ENCODE measurements at places on chromosomes 6 and 20.

DNA sequence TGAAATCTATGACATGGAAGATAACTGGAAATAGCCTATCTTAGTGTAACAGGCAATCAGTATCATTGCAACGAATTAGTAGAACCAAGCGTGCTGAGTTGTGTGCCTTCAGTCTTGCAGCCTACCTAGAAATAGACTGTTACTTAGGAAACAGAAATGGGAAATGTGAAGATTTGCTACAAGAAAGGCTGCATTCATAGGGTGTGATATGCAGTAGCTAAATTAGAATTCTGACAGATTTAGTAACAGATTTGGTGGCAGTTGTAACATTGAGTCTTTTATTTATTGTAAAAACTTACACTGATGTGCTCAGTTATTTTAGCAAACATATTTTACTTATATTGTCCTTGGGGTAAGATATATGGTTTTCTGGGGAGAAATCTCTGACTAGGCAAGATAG lies 56.2 kb downstream of the MAP7 start:
- DNase-seq: no peak

GRCh38 chr6:44224029-44224964 lies 902 bp downstream of the SLC29A1 start:
- DNase-seq: peak; percentile 28

- DNase-seq: peak; percentile 41
Measured at GRCh38 chr6:22221211-22221610, 75.6 kb downstream of the PRL start.

GRCh38 chr6:154229786-154230185 lies 126.8 kb downstream of the IPCEF1 start:
- no peak for DNase-seq

DNA sequence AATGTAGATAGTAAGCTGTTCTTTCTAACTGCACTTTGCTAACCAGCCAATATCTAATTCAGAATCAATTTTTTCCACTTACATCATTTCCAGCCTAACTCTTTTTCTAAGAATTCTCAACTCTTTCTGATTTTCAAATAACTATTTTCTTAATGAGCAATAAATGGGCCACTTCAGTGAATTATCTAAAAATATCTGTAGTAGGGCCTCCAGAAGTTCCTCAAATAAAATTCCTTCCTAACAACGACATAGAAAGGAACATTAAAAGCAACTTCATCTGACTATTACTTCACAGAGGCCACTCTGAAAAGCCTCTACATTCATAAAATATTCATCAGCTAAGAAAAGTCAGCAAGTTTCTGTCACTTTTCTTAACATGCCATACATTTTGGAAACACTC lies 4.8 kb downstream of the COL12A1 start:
- no peak for DNase-seq

DNA sequence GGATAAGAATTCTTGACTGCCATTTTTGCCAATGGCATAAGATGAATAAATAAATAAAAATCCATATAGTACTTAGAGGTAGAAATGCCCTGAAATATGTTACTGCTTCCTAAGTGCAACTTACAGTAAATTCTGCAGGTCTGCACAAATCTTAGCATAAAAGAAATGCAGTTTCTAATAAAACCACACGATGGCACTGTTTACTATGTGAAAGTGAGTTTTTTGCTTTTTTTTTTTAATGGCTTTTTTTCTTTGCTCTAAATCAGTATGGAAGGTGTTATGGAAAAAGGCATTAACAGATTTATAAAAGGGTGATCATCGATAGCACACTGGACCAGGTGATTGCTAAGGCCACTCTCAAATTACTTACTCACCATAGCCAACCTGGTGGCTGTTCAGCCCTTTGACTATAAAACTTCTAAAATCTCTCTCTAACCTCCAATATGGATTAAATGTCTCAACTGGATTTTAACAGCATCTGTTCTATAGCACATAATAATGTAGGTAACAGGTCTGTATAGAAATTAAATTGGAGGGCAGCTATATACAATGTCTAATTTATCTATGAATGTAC lies 45.8 kb downstream of the AHI1 start:
- DNase-seq: peak; percentile 64

GRCh38 chr6:45898941-45899682 lies 116.5 kb downstream of the CLIC5 start:
- DNase-seq: no peak

DNA sequence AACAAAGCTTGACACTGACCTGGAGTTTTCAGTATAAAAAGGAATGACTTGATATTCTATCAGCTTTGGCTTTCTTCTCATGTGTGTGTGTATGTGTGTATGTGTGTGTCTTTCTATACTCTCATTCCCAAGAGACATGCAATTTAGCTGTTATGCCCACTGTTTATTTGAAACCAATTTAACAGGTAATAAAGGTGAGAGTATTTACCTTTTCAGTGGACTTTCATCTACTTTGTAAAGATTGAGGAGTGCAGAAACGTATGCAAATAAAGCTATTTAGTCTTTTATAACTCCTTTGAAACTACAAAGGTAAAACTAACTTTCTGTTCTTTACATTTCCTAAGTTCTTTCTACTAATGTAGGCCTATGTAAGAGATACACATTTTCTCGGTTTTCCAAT lies 103.5 kb upstream of the HS3ST5 start:
- DNase-seq: no peak

DNA sequence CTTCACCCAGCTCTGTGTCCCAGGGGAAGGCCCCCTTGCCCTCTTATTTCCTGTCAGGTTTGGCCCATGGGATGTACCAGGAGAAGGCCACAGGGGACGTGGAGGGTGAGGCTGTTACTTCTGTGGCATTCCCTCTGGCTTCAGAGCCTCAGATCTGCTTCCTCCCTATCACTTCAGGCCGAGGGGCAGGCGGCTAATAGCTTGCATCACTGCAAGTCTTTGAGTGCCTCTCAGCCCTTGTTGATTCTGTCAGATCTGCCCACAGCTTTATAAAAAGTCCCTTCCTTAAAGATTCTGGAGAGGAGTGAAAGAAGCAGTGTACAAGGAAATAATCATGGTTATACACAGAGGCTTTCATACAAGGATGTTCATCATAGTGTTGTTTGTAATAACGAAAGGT lies 86.9 kb downstream of the LRFN2 start:
- DNase-seq: no peak

GRCh38 chr6:168157272-168158212 lies 78.5 kb upstream of the FRMD1 start:
- peak; percentile 70 for DNase-seq

DNA sequence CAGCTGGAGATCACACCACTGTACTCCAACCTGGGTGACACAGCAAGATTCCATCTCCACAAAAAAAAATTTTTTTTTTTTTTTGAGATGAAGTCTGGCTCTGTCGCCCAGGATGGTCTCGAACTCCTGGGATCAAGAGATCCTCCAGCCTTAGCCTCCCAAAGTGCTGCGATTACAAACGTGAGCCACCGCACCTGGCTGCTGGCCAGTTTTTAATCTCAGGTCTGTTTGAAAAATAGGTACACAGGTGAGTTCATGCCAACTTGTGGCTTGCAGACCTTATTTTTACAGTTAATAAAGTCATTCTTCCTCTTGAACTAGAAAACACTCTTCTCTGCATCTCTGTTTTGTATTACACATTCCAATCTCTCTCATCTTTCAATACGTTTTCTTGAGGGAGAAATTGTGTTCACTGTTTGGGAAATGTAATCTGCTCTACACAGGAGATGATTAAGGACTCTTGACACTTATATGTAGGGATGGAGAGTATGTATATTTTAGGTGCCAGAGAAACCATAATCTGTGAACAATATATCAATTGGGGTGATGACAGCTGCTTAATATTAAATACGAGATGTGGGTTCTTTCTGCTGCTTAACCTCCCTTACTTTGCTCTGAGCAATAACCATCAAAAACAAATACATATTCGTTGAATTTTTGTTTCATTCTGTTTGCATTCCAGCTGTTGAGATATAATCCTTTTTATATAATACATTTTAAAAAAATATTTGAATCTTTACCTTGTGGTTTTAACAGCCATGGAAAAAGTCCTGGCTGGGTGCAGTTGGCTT lies 17.7 kb upstream of the RIPOR3 start:
- no peak for DNase-seq

GRCh38 chr20:63206878-63207277 lies 9.1 kb downstream of the YTHDF1 start:
- peak; percentile 87 for DNase-seq

GRCh38 chr6:36906539-36907325 lies 21.0 kb downstream of the C6orf89 start:
- peak; percentile 51 for DNase-seq

DNA sequence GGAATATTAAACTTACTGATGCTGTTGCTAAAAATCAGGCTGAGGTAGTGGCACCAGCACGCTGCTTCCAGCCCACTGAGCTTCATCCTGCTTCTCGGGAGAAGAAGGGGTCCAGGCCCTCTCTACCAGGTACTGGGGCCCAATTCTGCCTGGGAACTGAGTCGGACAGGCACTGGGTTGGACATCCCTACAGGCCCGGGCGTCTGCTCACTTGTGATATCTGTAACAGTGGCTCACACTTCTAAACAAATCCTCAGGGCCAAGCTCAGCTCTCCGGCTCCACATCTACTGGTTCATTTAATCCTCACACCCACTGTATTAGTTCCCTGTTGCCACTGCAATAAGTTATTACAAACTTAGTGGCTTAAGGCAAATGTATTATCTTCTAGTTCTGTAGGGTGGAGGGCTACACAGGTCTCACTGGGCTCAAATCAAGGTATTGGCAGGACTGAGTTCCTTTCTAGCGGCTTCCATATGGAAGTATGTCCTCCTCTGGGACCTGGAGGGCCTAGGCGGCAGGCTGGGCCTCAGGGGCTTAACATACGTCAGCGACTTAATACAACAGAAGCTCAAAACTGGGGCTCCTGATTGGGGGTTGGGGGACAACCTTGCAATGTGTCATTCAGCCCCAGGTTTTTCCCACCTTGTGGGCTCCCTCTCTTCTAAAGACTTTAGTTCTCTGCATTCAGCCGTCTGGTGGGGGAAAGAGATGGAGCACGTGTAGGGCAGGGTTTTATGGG lies 1.6 kb upstream of the KCNK15 start:
- DNase-seq: no peak

DNA sequence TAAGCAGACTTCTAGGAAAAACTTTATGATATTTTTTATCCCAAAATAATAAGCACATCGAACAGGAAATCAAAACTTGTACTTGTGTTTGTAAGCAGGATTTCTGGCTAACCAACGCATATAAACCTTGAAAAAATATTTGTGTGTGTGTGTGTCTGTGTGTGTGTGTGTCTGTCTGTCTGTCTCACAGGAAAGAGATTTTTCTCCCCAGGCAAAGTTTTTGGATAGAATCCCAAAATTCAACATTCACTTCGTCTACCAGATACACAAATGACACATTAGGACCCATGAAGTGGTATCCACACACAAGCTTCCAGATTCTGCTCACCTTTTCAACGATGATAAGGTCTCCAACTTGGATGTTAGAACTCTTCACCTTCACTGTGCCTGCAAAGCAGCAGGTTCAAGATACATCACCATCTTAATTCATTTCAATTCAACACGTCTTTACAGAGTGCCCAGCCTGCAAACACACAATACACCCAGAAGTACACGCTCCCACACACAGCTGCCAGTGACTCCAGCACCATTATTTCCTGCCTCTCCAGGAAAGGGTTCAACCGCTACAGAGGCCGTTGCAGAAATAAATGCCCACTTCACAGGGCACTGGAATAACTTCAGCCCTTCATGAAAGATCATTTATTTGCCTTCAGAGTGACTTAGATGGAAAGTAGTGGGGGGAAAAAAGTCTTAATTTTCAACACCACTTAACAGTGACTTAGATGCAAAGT lies 70.9 kb downstream of the ATP9A start:
- DNase-seq: peak; percentile 20

- DNase-seq: no peak
Measured at GRCh38 chr6:130516604-130517003, 150.8 kb downstream of the TMEM200A start.

DNA sequence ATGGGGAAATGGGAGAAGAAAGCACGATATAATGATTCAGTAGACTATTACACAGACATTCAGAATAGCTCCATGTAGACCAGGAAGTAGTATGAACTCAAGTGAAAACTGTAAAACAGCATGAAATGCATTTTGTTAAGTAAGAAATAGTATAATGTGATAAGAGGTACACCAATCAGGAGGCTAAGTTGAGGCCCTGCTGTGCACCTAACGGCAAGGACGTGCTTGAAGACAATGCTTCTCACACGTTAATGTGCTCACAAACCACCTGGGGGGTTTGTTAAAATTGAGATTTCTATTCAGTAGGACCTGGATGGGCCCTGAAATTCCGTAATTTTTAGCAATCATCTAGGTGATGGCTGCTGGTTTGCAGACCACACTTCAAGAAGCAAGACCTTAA lies 178.9 kb upstream of the SULF2 start:
- no peak for DNase-seq

DNA sequence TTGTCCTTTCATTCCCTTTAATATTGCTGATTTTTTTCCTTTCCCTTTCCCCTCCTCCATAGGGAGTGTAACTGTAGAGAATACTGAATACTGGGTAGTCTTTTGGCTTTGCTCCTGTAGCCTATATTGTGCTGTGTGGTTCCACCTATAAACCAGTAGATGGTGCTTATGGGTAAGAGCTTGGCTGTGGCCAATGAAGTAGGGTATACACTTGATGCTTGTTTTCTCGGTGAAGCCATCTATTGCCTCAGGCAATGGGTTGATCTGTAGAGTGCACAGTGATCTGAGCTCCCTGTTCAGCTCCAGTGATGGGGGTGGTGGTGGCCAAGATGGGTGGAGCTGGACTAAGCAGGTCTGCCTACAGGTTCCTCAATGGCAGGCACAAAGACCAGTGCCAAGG lies 203.3 kb upstream of the IMPG1 start:
- no peak for DNase-seq

GRCh38 chr20:59007665-59008511 lies 834 bp upstream of the CTSZ start:
- no peak for DNase-seq

DNA sequence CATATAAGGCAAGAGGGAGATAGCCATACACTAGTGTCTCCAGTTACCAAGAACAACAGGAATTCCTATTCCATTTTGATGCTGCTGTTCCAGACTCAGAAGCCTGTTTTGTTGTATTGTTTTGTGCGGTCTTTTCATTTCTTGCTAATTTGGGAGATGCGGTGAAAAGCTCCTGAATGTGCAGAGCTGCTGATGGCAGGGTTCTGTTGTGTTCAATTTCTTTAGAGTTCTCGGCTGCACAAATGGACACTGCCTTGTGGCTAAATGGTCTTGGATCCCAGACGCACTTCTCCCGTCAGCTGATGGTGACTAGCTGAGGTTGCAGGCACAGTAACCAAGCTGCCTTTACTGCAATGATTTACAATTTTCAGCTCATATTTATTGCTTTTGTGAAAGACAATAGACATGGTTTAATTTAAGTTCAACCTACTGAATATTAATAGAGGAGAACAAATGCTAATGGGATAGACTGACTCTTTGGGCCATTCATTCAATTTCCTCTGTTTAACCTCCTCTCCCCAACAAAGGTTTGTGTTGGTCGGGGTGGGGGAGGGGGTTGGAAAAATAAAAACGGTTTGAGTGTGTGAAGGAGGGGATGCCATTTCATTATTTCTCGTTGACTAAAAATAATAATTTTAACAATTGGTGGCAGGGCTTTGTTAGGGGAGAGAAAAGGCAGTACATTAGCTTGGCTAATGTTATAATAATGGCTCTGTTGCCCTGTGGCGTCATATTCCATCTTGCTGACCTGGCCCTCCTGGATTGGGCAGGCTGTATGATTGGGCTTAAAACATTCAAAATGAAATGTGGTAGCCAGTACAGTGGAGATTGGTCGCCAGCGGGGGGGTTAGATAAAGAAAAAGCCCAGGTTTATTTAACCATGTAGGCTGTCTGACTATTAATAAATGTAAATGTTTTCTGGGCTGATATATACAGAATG lies 159.5 kb downstream of the JARID2 start:
- DNase-seq: no peak

GRCh38 chr6:115415378-115415777 lies 645.3 kb downstream of the FRK start:
- DNase-seq: no peak

Measured in astrocyte of the hippocampus (primary cell).